ENCODE measurements at places on chromosomes 11 and 22. TPM values are rescaled to one million over a fixed set of nuclear protein-coding genes. Genes with fewer than 3 reads are reported as not detected.

The MS4A1 gene
- not detected for total RNA-seq

DNA sequence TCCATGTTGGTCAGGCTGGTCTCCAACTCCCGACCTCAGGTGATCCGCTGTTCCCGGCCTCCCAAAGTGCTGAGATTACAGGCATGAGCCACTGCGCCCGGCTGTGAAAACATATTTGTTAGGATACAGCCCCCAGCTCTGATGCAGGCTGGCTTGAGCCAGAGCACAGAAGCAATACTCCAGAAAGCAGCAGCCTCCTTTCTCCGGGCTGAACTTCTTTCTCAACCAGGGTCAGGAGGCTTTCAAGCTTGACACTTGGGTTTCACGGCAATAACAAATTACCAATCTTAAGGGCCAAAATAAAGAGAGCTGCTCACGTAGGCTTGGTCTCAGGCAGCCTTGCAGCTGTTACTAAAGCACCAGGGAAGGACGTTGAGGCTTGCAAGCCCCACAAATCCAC, 10.8 kb upstream of the CECR2 start:
- no peak for DNase-seq

- no peak for DNase-seq
Measured at GRCh38 chr11:100133114-100133513, 554.0 kb upstream of the ARHGAP42 start.

GRCh38 chr11:34190192-34191139, 85.0 kb downstream of the NAT10 start:
- no peak for DNase-seq

The MFNG gene
- not detected for total RNA-seq

The CD3E gene
- total RNA-seq, result not detected

The PANX3 gene
- total RNA-seq, result not detected

DNA sequence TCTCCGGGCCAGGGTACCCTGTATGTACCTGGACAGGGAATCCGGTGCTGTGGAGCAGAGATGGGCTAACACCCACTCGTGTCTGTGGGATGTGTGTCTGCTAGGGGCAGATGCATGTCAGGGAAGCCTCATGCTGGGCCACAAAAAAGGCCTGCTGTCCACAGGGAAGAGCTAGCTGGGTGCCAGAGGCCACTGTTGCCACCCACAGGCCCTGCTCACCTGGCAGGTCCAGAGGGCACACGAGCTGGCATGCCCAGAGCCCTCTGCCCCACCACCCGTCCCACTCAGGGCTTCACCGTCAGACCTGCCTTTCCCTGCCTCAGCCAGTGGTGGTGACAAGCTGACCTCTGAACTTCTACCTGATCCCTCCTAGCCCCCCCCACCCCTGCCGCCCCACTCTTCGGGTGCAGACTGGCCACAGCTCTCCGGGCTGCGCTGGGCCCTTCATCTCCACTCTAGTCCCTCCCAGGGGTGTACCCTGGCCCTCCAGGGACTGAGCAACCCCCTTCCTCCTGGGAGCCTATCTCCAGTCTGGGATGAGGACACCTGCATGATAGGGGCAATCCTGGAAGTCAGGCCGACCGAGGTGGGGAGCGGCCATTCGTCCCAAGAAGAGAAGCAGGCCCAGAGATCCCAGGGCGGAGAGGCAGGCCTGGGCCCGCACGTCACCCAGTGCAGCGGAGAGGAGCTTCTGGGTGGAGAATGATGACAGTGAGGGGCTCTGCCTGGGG, 1.4 kb downstream of the SLC25A22 start:
- no peak for DNase-seq

GRCh38 chr11:96328395-96329010, 14.5 kb downstream of the MAML2 start:
- DNase-seq, result peak; percentile 59

DNA sequence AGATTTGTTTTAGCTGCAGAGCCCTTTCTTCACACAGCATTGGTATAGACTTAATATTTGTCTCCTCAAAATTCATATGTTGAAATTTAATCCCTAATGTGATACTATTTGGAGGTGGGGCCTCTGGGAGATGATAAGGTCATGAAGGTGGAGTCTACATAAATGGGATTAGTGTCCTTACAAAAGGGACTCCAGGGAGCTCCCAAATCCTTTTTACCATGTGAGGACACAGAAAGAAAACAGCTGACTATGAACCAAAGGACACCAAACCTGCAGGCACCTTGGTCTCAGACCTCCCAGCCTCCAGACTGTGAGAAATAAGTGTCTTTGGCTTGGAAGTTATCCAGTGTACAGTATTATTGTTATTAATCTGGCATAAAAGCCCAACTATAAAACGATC, 10.2 kb downstream of the SLC35F2 start:
- no peak for DNase-seq

- no peak for DNase-seq
Measured at GRCh38 chr11:42337786-42338455, 878.5 kb upstream of the LRRC4C start.

The GALR3 gene
- total RNA-seq, result not detected

DNA sequence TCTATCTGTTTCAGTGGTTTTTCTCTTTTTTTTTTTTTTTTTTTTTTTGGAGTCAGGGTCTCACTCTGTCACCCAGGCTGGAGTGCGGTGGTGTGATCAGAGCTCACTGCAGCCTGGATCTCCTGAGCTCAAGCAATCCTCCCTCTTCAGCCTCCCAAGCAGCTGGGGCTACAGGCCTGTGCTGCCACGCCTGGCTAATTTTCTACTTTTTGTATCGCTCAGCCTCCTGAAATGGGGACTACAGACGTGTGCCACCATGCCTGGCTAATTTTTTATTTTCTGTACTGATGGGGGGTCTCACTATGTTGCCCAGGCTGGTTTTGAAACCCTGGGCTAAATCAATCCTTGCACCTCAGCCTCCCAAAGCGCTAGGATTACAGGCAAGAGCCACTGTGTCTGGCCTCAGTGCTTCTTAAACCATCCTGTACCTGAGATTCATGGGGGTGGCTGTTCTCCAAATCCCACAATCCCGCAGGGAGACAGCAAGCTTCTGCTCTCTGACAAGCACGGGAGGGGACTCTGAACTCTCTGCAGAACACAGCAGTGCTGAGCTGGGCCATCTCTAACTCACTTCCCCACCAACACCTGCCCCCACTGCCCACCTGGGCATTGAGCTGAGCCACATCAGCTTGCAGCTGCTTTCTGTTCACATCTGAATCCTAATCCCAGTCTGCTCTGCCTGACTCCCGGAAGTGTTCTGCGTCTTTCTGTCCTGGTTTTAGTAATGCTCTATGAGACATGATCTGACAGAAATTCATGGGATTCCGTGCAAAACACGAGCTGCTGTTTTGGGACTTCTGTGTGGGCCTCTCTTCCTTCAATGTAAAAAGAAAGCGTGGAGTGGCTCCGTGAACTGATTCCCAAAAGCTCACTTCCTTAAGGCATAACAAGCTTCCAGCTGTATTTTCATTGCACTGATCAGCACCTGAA, 400.0 kb downstream of the LARGE1 start:
- DNase-seq, result no peak

GRCh38 chr11:19243613-19244012, 2.9 kb upstream of the E2F8 start:
- no peak for DNase-seq

- DNase-seq, result no peak
Measured at GRCh38 chr11:31808721-31809540, 2.2 kb downstream of the PAX6 start.

The SCN2B gene
- total RNA-seq, result under 0.01 TPM

DNA sequence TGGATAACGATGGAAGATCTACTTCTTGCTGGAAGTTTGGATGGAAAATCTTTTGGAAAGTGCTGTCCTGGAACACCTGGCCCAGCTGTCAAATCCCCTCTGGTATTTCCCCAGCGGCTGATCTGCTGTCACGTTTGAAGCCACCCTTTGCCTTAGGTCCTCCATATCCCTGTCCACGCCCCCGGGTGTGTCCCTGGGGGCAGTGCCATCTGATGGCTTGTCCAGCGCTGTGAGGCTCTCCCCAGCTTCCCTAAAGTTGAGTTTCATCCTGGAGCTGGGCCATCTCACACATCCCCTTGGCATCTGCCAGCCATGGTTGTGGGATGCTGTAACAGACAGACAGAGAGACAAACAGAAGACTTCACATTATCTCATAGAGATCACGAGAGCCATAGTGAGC, 3.1 kb upstream of the IGLL1 start:
- DNase-seq, result no peak

- peak; percentile 96 for DNase-seq
Measured at GRCh38 chr11:128506999-128507611, 80.3 kb downstream of the ETS1 start.

- no peak for DNase-seq
Measured at GRCh38 chr22:18070556-18071306, 7.1 kb upstream of the PEX26 start.

- peak; percentile 72 for DNase-seq
Measured at GRCh38 chr11:111983187-111983986, 41.8 kb upstream of the DLAT start.

- DNase-seq, result peak; percentile 6
Measured at GRCh38 chr11:34626393-34626792, 5.5 kb downstream of the EHF start.

- DNase-seq, result peak; percentile 79
Measured at GRCh38 chr11:100719809-100720221, 32.7 kb downstream of the ARHGAP42 start.

The SMTNL1 gene
- not detected for total RNA-seq

GRCh38 chr11:111445586-111445985, 66.5 kb upstream of the POU2AF1 start:
- DNase-seq, result peak; percentile 24

The PAX6 gene
- total RNA-seq, result not detected

The OR2AG2 gene
- total RNA-seq, result 0.28 TPM

DNA sequence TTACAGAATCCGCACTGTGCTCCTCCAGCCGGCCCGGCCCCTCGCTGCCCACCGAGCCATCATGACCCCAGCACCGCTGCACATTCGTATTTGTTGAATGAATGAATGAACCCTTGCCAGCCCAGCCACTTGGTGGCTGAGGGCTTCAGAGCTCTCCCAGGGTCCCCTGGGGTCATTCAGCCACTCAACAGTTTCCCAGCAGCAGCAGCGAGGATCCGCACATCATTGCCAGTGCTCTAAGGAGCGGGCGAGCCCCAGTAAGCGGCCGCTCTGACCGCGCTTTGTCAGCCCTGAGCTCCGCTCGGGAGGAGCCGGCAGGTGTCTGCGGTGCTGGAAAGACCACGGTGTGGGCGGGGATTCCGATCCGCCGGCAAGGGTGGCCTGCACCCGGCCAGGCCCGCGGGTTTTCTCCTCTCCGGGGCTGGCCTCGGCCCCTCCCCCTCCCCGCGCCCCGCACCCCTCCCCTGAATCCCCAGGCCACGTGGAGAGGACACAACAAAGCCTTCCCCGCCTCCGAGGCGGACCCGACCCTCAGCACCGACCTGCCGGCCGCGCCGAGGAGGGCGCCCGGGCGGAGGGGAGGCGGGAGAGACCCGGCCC, 563 bp downstream of the BID start:
- peak; percentile 28 for DNase-seq

DNA sequence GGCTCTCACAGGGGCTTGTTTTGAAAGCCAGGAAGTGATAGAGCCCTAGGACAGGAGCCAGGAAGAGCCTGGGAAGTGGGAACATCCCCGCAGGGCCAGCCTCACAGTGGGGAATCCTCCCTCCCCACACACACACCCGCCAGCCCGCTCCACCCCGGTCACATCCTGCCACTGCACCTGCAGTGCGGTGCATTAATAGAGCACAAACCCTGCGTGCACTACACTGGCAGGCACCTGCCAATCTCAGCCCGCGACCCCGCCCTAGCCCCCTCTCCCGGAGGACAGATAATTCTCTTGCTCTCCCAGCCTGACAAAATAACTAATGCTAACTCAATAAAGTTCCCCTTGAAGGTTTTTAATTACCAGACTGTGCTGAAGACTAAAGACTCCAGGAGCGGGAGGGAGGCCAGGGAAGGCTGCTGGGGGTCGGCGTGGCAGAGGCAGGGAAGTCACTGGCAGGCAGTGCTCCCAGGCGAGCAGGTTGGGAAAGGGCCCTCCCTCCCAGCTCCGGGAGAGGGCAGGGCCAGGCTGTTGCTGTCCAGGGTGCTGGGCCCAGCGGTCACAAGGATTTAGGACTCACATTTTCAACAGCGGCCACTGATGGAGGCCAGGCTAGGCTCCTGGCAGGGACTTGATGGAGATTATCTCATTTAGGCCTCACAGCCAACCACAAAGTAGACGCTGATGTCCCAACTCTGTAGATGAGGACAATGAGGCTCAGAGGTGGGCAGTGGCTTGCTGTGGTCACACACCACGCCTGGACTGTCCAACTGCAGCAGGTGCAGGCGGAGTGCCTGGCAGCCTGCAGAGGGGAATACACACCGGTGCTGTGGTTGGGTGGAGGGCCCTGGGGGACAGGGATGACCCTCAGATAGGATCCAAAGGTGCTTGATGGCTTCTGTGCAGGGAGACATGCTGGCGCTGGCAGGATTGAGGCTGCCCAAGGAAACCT, 23.9 kb upstream of the TCF20 start:
- peak; percentile 41 for DNase-seq

DNA sequence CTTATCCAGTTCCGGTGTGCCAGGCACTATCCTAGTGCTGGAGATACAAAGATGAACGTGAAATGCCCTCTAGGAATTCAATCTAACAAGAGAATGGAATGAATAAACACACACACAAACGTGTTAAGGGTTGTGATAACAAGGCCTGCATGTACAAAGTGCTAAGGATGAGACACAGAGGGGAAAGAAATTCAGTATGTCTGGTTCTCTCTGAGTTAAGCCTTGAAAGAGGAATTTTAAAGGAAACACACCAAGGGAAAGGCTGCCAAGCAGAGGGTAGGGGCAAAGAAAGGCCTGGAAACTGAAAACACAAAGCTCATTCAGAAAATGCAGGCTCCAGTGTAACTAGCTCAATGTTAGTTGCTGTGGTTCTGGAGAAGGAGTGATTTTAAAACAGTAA, 4.2 kb downstream of the CHKA start:
- no peak for DNase-seq

DNA sequence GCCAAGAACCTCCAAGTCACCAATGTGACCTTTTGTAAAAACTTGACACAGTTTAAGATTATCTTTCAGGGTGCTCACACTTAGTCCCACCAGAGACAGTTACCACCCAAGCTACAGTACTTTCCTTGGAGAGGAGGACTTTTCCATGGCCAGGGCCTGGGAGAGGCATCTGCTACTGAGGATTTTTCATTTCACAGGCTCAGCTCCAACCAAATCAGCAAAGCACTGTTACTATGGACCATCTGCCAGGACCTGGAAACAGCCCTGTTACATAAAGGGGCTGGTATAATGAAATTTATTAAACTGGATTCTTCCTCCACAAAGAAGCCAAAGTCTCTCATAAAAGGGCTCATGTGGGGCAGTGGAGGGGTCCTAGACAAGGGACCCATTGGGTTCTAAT, 38.6 kb downstream of the SERGEF start:
- no peak for DNase-seq

DNA sequence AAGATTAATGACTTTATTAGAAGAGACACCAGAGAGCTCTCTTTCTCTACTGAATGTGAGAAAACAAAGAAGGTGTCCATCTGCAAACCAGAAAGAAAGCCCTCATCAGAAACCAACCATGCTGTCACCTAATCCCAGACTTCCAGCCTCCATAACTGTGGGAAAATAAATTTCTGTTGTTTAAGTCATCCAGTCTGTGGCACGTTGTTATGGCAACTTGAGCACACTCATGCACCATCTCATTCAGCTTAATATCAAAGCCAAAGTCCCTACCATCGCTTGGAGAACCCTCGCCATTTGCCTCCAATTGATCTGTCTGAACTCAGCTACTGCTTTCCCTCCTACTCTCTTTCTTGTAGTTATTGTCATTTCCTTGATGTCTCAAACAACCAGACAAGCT, 766.1 kb upstream of the ARHGAP42 start:
- DNase-seq, result no peak
